ENCODE measurements at places on chromosomes 13 and 19.

- DNase-seq: no peak
These were observed 21.1 kb downstream of the ZNF473 start for GRCh38 chr19:50046649-50047503.

- DNase-seq: no peak
These were observed 96.5 kb downstream of the PDS5B start for GRCh38 chr13:32682740-32683139.

GRCh38 chr13:43961909-43962308, 82.2 kb downstream of the LACC1 start:
- DNase-seq: no peak

GRCh38 chr19:18743784-18744418, 47.2 kb downstream of the COMP start:
- no peak for DNase-seq

- DNase-seq: no peak
These were observed 9.6 kb upstream of the ELL start for GRCh38 chr19:18531485-18531884.

DNA sequence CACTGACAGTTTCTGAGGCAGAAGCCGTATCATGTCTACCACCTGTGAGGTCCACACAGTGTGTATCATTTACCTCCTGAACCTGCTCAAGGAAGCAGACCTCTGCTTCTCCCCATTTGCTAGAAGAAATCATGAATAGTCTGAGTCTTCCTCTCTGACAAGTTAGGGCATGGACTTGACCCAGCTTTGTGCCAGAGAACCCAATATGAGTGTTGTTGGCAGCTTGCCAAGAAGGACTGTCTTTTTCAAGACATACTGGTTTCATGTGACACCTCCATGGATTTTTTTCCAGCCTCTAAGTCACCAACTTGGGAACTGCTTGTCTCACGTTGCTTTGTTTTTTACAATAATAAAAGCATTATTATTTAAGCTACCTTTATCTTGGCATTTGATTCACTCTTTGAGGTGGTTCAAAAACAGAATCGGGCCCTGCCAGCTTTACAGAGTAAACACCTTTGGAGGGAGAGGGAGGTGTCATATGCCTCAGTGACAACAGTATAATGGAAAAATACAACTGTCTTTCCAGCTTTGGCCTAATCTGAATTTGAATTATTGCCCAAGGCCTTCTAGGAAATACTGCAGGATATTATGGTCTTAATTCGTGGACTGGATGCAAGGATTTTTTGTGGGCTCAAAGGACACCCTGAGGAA, 9.6 kb downstream of the ZNF211 start:
- no peak for DNase-seq

DNA sequence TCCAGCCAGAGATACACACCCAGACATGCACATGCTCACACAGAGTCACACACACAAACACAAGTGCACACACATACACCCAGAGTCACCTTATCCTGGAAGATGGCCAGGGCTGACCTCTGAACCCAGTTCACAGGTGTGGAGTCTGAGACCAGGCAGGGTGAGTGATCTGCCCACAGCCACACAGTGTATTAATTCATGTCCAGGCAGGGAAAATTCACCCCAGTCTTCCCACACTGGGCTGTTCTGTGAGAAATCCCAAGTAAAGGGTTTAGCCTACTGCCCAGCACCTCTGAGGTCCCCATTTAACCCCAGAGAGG, 2.0 kb downstream of the POU2F2 start:
- DNase-seq: no peak

DNA sequence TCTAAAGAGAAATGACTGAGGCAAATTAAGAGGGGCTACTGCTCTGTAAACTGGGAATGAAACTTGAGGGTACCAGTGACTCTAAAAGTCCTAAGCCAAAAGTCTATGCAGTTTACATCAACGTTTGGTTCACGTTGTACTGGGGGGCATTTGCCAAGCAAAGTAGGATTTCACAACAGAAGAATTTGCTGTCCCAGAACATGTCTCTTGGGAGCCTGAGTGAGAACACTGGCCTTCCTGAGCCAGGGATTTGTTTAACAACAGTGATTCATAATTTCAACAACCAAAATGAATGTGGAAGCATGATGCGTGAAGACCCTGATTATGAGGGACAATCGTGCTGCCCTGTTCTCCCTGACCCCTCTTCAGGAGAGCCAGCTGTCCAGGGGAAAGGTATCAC, 178.0 kb downstream of the OXGR1 start:
- DNase-seq: no peak

DNA sequence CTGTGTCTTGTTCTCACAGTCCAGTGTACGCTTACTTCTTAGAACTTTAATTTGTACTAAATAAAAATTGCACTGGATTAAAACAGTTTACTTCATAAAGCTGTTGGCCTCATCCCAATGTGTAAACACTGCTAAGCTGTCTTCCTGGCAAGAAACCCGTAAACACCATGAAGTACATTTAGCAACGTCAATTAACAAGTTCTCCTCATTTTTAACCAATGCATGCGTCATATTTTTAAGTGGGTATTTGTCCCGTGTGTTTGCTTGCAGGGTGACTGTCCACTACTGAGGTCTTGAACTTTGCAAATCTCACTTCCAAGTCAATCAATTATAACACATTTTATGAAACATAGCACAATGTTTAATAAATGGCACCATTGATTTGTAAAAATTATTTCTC, 28.2 kb downstream of the LAIR2 start:
- no peak for DNase-seq

- DNase-seq: no peak
These were observed 21.7 kb upstream of the ZNF429 start for GRCh38 chr19:21483589-21484170.
